ENCODE measurements at places on chromosomes 1 and 21. TPM values are rescaled to one million over a fixed set of nuclear protein-coding genes. Genes with fewer than 3 reads are reported as not detected.

- H3K36me3 ChIP-seq: no peaks in the 10 kb centered on the region
- H3K27ac ChIP-seq: no peak overlapping the region
- H3K4me3 ChIP-seq: no peak overlapping the region
- H3K27me3 ChIP-seq: no peaks in the 10 kb centered on the region
- no peaks in the 10 kb centered on the region for H3K4me1 ChIP-seq
These were observed 392.5 kb upstream of the ZRANB2 start for GRCh38 chr1:71473331-71473730.

GRCh38 chr1:31712068-31712467, 8.3 kb upstream of the COL16A1 start:
- H3K27ac ChIP-seq: peak overlapping the region; percentile 96
- no peaks in the 10 kb centered on the region for H3K27me3 ChIP-seq
- H3K4me3 ChIP-seq: no peak overlapping the region

GRCh38 chr1:230091473-230092231, 24.6 kb downstream of the GALNT2 start:
- H3K4me1 ChIP-seq: peaks cover 40% of the 10 kb centered on the region
- no peak for DNase-seq
- peaks cover 20% of the 10 kb centered on the region for H3K36me3 ChIP-seq
- H3K27ac ChIP-seq: no peak overlapping the region
- H3K27me3 ChIP-seq: no peaks in the 10 kb centered on the region

DNA sequence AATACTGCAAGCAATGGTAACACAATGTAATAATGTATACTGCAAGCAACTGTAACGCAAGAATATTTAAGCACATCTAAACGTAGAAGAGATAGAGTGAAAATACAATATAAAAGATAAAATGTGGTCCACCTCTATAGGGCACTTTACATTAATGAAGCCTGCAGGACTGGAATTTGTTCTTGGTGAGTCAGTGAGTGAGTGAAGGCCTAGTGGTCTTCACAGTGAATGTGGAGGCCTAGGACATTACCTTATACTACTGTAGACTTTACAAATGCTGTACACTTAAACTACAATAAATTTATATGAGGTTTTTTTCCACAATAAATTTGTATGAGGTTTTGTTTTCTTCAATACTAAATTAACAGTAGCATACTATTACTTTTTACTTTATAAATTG, 287.4 kb upstream of the SNX7 start:
- H3K27me3 ChIP-seq: no peaks in the 10 kb centered on the region
- no peak for DNase-seq
- no peak overlapping the region for H3K27ac ChIP-seq

Gene WNT2B
- 11.5 TPM for total RNA-seq

- H3K36me3 ChIP-seq: peaks cover 29% of the 10 kb centered on the region
- DNase-seq: no peak
- no peak overlapping the region for H3K4me3 ChIP-seq
- H3K27ac ChIP-seq: no peak overlapping the region
These were observed 9.1 kb downstream of the TMEM9 start for GRCh38 chr1:201145132-201145531.

DNA sequence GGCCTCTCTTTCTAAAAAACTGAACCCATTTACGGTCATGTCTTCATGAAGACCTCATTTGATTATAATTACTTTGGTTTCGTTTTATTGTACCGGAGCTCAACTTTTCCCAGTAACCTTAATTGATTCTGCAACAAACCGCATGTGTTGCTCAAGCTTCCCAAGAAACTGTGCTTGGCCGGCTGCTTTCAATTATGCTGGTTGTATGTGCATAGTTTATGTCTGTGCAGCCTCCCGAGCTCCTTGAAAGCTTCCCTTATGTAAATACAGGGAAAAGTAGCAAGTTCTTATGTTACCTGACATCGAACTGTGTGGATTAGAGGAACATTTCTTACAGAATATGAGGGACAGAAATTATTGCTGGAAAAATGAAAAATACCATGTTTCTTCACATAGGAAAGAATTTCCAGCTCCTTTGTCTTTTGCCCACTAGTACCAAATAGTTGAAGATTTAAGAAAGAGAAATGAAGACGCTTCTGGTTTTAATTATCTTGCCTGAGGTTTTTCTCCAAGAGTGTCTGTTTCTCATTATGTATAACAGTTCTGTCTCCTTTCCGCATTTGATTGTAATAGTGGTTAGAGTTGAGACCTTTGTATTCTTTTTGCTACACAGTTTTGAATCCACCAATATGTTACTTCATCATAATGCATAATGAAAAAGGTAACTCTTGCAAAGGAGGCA, 2.1 kb downstream of the VCAM1 start:
- no peaks in the 10 kb centered on the region for H3K4me1 ChIP-seq
- H3K27me3 ChIP-seq: no peaks in the 10 kb centered on the region
- H3K27ac ChIP-seq: peak overlapping the region; percentile 67
- peak overlapping the region; percentile 54 for H3K4me3 ChIP-seq
- DNase-seq: no peak

- H3K27me3 ChIP-seq: no peaks in the 10 kb centered on the region
- no peak overlapping the region for H3K4me3 ChIP-seq
- H3K27ac ChIP-seq: no peak overlapping the region
- H3K36me3 ChIP-seq: peaks cover 5% of the 10 kb centered on the region
- no peak for DNase-seq
- no peaks in the 10 kb centered on the region for H3K4me1 ChIP-seq
These were observed 38.2 kb upstream of the RIPK4 start for GRCh38 chr21:41805038-41805437.

GRCh38 chr1:116154536-116154935, 43.3 kb downstream of the MAB21L3 start:
- no peak overlapping the region for H3K4me3 ChIP-seq
- DNase-seq: no peak
- no peaks in the 10 kb centered on the region for H3K36me3 ChIP-seq
- no peaks in the 10 kb centered on the region for H3K4me1 ChIP-seq
- no peaks in the 10 kb centered on the region for H3K27me3 ChIP-seq
- no peak overlapping the region for H3K27ac ChIP-seq

- H3K4me1 ChIP-seq: no peaks in the 10 kb centered on the region
- H3K27ac ChIP-seq: no peak overlapping the region
- H3K4me3 ChIP-seq: no peak overlapping the region
- H3K27me3 ChIP-seq: no peaks in the 10 kb centered on the region
These were observed 24.2 kb downstream of the TRABD2B start for GRCh38 chr1:47972864-47973432.

DNA sequence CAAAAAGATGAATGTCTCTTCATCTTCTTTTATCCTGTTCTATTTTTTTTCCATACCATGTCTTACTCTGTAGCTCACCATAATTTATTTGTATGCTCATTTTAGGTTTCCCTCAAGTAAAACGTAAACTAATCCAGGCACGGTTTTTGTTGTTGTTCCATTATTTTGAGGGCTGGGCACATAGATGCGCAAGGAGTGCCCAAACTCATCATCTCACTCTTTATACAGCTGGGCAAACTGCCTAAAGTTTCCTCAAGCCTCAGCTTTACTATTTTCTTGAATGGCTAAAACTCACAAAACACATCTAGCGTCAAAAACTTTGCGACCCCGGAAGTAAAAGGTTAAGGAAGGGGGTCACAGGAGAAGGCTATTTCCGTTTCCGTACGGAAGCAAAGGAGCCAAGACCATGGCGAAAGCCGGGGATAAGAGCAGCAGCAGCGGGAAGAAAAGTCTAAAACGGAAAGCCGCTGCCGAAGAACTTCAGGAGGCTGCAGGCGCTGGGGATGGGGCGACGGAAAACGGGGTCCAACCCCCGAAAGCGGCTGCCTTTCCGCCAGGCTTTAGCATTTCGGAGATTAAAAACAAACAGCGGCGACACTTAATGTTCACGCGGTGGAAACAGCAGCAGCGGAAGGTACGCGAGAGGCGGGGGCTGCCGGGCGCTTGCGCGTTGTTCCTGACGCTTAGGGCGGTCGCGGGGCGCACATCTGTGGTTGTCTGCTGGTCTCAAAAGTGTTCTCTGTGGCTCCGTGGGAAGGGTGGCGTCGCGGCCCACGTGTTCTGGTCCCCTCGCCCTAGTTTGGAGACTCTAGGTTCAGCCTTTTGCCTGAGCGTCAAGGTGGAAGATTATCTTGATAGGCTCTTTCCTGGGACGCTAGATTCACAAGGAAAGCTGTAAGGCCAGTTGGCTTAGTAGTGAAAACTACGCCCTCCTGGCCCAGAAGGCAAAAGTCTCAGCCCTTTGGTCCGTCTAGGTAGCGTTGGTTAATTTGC, at the start of gene RPF1:
RPF1 (plus strand) TSS at position 391 of the 993 bp plus-strand sequence; CDS start at position 407, 16 bp downstream.
- peak within 1 kb of the TSS; percentile 76 for H3K4me3 ChIP-seq
- no peaks in the 10 kb centered on the region for H3K36me3 ChIP-seq
- no peaks in the 10 kb centered on the region for H3K27me3 ChIP-seq
- peak; percentile 13 for DNase-seq

GRCh38 chr1:67264899-67265298, 42.8 kb upstream of the IL12RB2 start:
- no peak overlapping the region for H3K27ac ChIP-seq
- no peaks in the 10 kb centered on the region for H3K4me1 ChIP-seq
- H3K27me3 ChIP-seq: no peaks in the 10 kb centered on the region
- H3K4me3 ChIP-seq: no peak overlapping the region
- no peaks in the 10 kb centered on the region for H3K36me3 ChIP-seq
- DNase-seq: no peak

- no peak for DNase-seq
- H3K36me3 ChIP-seq: no peaks in the 10 kb centered on the region
- H3K27me3 ChIP-seq: no peaks in the 10 kb centered on the region
- H3K4me3 ChIP-seq: no peak overlapping the region
- H3K27ac ChIP-seq: peak overlapping the region; percentile 87
- peaks cover 70% of the 10 kb centered on the region for H3K4me1 ChIP-seq
These were observed 45.2 kb upstream of the FMO2 start for GRCh38 chr1:171139890-171140289.

- peaks cover 78% of the 10 kb centered on the region for H3K4me1 ChIP-seq
- H3K36me3 ChIP-seq: no peaks in the 10 kb centered on the region
- no peaks in the 10 kb centered on the region for H3K27me3 ChIP-seq
- H3K27ac ChIP-seq: peak overlapping the region; percentile 88
These were observed 29.1 kb downstream of the TEX35 start for GRCh38 chr1:178541829-178542553.

DNA sequence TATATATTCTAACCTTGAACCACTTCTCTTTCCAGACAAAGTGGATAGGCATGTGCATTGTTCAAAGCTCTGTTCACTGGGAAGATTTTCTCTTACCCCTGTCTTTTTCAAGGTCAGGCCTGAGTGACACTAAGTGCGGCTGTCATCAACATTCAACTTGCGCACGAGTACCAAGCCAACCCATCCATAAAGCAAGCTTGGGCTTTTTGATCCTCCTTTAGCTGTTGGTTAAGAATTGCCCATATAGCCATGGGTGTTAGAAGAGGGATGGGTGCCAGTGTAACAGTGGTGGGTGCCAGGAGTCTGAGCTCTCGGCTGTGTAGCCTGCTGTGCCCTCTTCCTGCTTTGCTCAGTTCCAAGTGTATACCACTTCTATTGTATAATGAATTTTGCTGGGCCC, 136.1 kb downstream of the GLUL start:
- peaks cover 10% of the 10 kb centered on the region for H3K4me1 ChIP-seq
- no peaks in the 10 kb centered on the region for H3K27me3 ChIP-seq
- H3K4me3 ChIP-seq: no peak overlapping the region
- no peaks in the 10 kb centered on the region for H3K36me3 ChIP-seq

- H3K4me3 ChIP-seq: peak overlapping the region; percentile 7
- H3K27ac ChIP-seq: peak overlapping the region; percentile 56
- peaks cover 44% of the 10 kb centered on the region for H3K36me3 ChIP-seq
These were observed 7.7 kb downstream of the ARHGEF2 start for GRCh38 chr1:155970531-155971167.

Gene LCE2C
- not detected for total RNA-seq

Gene BMP8B
- total RNA-seq: 0.83 TPM

DNA sequence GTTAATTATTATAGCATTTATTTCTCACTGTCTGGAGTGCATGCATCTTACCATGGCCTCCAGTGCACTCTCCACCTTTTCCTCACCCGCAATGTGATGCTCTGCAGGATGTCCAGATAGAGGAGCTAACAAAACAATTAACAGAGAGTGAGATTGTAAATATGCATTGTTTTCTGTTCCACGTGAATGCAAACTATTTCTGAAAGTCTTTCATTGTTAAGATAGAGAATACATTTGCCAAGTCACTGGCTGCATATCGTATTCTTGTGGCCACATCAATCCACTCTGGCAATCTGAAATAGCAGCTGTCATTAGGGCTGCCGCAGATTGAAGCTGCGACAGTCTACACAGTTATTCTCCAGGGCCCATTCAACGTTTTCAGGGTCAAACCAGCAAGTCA, 143.8 kb downstream of the DUSP10 start:
- H3K36me3 ChIP-seq: no peaks in the 10 kb centered on the region
- no peak for DNase-seq
- no peak overlapping the region for H3K4me3 ChIP-seq
- no peaks in the 10 kb centered on the region for H3K27me3 ChIP-seq
- H3K27ac ChIP-seq: no peak overlapping the region

DNA sequence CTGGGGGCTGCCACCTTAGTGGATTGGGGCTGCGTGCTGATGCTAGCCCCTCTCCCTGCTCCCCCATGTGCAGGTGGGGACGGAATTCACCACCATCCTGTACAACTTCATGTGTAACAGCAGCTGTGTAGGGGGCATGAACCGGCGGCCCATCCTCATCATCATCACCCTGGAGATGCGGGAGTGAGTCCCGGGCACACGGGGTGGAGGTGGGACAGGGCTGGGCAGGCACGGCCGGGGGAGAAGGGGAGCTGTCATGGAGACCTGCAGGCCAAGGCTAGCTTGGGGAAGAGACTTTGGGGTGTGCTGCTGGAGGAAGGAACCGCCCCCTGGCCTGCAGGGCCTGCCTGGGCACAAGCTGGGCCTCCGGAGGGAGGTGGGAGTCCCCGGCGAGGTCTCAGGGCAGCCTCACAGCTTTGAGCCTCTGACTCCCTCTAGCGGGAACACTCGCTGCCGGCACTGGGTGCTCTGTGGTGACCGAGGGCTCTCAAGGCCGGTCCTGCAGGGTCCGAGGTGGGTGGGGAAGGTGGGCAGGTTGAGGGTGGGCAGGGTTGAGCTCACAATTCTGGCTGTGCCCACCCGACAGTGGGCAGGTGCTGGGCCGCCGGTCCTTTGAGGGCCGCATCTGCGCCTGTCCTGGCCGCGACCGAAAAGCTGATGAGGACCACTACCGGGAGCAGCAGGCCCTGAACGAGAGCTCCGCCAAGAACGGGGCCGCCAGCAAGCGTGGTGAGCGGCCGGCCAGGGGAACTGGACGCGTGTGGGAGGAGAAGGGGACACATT, 25.0 kb upstream of the CCDC27 start:
- H3K4me3 ChIP-seq: no peak overlapping the region
- no peaks in the 10 kb centered on the region for H3K4me1 ChIP-seq
- no peaks in the 10 kb centered on the region for H3K36me3 ChIP-seq
- H3K27me3 ChIP-seq: no peaks in the 10 kb centered on the region
- DNase-seq: no peak
- no peak overlapping the region for H3K27ac ChIP-seq

Data from esophagus squamous epithelium (tissue), 5 donors.